Prostate gland (tissue), 2 donors: ENCODE measurements at places on chromosomes 5 and 9.
A peak's percentile ranks its signal among the peaks of the same experiment; 100 is the strongest.

DNA sequence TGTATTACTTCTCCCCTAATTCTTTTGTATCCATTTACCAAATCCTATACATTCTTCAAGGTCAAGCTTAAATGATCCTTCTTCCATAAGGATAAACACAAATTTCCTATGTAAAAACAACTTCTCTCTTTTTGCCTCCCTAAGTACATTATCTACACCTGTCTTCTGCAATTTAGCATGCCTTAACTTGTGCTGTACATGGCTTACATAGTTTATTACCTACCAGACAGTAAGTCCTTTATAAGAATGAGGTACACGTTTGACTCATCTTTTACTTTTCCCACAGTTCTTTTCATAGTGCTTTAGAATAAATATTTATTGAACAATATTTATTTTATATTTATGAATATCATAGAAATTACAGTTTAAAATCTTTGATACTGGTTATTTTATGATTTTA lies 33.4 kb downstream of the GIN1 start:
- H3K4me3 ChIP-seq = no peak overlapping the region
- H3K27me3 ChIP-seq = no peaks in the 10 kb centered on the region
- DNase-seq = no peak
- H3K36me3 ChIP-seq = peaks cover 4% of the 10 kb centered on the region
- no peaks in the 10 kb centered on the region for H3K4me1 ChIP-seq
- H3K27ac ChIP-seq = no peak overlapping the region

DNA sequence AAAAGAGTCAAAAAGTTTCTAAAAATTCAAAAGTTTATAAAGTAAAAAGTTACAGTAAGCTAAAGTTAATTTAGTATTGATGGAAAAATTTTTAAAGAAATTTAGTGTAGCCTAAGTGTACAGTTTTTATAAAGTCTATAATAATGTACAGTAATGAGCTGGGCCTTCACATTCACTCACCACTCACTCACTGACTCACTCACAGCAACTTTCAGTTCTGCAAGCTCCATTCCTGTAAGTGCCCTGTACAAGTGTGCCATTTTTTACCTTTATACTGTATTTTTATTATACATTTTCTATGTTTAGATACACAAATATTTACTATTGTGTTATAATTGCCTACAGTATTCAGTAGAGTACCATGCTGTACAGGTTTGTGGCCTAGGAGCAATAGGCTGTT lies 239.5 kb upstream of the MAP3K1 start:
- H3K27me3 ChIP-seq = no peaks in the 10 kb centered on the region
- H3K27ac ChIP-seq = no peak overlapping the region
- H3K4me1 ChIP-seq = no peaks in the 10 kb centered on the region
- no peaks in the 10 kb centered on the region for H3K36me3 ChIP-seq
- no peak for DNase-seq

GRCh38 chr9:3567988-3568387 lies 42.2 kb upstream of the RFX3 start:
- H3K27me3 ChIP-seq = no peaks in the 10 kb centered on the region
- no peaks in the 10 kb centered on the region for H3K4me1 ChIP-seq
- DNase-seq = no peak
- H3K4me3 ChIP-seq = no peak overlapping the region

GRCh38 chr5:171773106-171773505 lies 12.5 kb upstream of the SMIM23 start:
- no peak overlapping the region for H3K4me3 ChIP-seq
- H3K27me3 ChIP-seq = no peaks in the 10 kb centered on the region
- no peaks in the 10 kb centered on the region for H3K36me3 ChIP-seq
- H3K27ac ChIP-seq = no peak overlapping the region
- no peaks in the 10 kb centered on the region for H3K4me1 ChIP-seq

- no peaks in the 10 kb centered on the region for H3K27me3 ChIP-seq
- DNase-seq = no peak
- no peak overlapping the region for H3K27ac ChIP-seq
- H3K36me3 ChIP-seq = no peaks in the 10 kb centered on the region
- H3K4me1 ChIP-seq = no peaks in the 10 kb centered on the region
Observed at GRCh38 chr5:172156541-172156994, 31.5 kb downstream of the STK10 start.

DNA sequence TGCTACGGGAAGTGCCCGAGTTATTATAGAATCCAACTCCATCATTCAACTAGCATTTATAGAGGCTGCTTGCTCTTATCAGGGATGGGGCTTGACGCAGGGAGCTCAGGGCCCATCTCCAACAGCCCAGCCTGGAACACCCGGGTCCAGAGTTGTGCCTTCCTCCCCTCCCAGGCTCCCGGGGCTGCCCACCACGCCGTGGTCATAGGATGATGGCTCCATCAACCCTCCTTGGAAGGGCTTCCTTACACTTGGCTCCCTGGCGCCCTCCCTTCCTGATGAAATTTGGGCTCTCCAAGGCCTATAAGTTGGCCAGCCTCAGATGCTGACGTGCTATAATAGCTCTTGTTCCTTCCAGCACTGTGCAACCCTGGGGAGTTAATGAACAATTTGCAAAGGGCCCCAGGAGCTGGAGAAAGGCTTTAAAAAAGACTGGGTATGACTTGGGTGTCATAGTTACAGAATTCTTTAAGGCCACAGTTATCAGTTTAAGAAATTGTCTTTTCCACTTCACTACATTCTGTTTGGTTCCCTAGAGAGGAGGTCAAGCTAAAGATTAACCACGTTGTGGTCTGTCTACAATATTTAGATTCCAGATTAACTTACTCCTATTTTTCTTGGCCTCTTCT lies 42.5 kb upstream of the GADD45G start:
- H3K27ac ChIP-seq = no peak overlapping the region
- DNase-seq = no peak
- no peaks in the 10 kb centered on the region for H3K36me3 ChIP-seq
- H3K27me3 ChIP-seq = no peaks in the 10 kb centered on the region

DNA sequence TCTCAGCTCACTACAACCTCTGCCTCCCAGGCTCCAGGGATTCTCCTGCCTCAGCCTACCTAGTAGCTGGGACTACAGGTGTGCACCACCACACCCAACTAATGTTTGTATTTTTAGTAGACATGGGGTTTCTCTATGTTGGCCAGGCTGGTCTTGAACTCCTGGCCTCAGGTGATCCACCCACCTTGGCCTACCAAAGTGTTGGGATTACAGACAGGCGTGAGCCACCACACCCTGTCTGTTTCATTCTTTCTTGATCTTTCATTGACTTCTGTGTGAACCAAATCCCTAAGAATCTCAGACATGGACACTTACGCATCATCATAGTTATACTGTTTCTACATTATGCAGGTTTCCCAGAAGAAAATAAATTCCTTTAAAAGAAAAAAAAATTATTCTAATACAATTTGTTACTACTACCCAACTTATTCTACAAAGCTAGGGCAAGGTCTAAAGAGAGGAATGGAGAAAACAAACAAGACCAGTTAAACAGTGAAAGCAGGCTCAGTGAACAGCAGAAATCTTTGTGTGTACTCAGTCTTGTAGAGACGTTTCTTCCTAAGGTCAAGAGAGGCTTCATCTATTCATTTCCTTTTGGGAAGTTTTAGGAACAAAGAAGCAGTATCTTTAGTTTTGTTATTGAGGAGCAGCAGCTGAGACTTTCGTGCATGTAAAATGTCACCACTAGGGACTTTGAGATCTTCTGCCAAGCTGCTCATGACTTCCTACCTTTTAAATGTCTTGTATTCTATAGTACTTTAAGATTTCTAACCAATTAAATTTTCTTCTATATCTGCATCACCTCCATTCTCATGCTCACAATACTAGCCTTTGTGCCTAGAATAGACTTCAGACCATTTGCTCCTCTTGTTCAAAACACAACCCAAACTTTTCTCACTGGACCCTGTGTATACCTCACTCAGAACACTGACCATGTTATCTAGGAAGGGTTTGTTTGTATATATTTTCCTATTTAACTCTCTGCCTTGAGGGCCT lies 5.6 kb upstream of the HMGCR start:
- H3K4me3 ChIP-seq = no peak overlapping the region
- H3K27ac ChIP-seq = no peak overlapping the region
- H3K4me1 ChIP-seq = no peaks in the 10 kb centered on the region
- no peaks in the 10 kb centered on the region for H3K36me3 ChIP-seq
- no peaks in the 10 kb centered on the region for H3K27me3 ChIP-seq

DNA sequence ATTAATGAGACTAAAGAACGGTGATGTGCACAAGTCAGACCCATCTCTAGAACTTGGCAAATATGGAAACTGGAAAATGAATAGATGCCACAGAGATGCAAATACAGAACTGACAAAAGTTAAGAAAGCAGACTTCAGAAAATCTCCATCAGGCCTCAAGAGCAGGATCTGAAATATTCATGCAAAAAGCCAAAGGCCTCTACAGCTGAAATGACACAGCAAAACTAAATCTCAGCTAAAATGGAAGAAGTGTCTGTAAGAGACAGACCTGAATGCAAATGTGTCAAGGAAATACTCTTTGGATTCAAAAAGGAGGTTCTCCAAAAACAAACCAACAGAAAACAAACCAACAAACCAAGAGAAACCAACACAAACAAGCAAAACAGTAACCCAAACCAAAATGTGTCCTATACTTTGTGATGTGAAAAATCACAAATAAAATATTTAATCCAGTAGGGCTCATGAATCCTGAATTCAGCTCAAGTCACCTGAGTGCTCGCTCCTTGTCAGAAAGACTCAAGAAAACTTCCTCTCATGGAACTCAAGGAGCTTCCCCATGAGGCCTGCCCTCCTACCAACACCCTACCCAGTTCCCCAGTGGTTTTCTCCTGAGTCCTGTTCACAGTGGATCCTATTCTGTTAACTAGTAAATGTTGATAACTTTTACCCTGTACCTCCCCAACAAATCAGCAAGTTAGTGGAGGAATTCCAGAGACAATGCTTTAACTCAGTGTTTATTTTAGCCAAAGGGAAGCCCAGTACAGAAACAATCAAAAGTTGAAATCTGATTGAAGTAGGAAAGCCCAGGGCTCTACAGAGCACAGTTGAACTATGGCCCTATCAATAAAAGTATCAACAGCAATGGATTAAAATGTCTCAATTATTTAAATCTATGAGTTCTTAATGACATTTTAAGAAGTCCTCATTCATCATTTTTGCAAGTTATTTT lies 14.6 kb downstream of the MRPS27 start:
- H3K27ac ChIP-seq = peak overlapping the region; percentile 5
- H3K27me3 ChIP-seq = no peaks in the 10 kb centered on the region
- no peak overlapping the region for H3K4me3 ChIP-seq
- no peaks in the 10 kb centered on the region for H3K4me1 ChIP-seq
- H3K36me3 ChIP-seq = no peaks in the 10 kb centered on the region

DNA sequence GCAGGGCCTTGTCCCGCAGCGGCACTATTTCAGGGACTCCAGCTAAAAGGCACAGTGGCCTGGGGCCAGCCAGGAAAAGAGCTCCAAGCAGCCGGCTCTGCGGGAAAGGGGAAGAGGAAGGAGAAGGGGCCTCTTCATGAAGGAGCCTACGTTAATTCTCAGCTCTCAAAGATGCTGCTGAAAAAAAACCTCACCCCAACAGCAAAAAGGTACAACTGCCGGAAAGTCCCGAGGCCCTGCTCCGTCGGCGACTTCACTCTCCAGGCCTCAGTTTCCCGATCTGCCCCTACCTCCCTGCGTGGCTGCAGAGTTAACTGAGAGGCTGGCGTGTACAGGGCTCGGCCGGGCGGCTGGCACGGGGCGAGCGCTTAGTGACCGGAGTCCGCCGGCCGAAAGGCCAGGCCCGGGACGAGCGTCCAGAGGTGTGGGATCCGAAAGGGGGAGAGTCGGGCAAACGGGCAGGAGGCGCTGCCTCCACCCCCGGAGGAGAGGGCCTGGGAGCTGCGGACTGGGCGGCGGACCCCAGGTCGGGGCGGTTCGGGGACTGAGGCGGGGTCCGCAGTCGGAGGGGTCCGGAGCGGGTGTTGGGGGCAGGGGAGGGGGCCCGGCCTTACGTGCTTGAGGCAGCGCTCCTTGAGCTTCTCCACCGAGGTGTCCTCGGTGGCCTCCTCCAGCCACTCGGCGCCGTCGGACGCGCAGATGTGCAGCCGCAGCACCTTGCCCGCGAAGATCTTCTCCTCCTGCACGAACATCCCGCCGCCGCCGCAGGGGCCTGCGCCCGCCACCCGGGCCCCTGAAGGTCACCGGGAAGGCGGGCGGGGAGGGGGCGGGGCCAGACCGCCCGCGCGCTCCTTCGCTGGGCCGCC lies 529 bp downstream of the UBAC1 start:
- H3K4me1 ChIP-seq = peaks cover 3% of the 10 kb centered on the region
- DNase-seq = no peak
- no peaks in the 10 kb centered on the region for H3K27me3 ChIP-seq
- H3K27ac ChIP-seq = peak overlapping the region; percentile 87
- peak overlapping the region; percentile 97 for H3K4me3 ChIP-seq

DNA sequence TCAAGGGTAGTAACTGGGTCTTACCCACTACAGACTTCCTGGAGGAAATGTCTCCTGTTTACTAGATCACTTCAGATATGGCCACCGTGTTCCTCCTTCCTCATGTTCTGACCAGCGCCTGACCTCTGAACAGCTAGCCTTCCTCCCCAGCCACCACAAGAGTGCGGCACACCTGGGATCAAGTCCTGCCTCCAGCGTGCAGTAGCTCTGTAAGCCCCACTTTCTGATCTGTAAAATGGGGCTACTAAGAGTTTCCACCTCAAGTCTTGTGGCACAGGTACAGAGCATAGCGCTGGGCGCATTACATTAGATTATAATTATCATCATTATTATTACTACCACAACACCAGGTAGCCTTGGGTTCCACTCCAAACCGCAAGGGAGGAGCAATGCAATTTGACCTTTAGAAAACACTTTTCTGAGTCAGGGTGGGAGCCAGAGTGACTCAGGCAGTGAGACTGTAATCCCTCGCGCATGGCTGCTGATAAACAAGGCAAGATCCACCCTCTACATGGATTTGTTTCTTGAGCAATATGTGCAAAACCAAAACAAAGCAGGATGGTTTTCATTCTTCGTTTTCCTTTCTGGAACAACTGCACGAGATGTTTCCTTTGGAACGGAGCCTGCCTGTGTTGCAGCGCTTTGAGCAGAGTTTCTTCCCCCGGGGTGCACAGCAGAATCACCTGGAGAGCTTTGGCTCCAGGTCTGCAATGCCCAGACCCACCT lies 65.0 kb upstream of the ANGPTL2 start:
- peak overlapping the region; percentile 79 for H3K27ac ChIP-seq
- DNase-seq = peak; percentile 83
- H3K27me3 ChIP-seq = no peaks in the 10 kb centered on the region
- no peak overlapping the region for H3K4me3 ChIP-seq

DNA sequence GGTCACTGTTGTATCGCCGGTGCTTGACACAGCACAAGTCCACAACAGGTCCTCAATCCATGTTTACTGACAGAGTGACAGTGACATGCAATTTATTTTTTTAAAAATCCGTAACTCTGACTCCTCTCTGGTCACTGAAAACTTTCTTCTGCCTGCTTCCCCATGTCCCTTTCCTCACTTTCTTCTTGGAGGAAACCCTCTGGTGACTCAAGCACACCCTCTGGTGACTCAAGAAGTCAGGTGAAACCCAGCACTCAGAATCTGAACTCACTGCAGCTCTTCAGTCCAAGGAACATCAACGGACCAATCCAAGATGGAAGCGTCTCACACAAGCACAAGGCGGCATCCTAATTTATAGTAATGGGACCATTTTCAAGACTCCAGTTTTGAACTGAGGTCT lies 245.9 kb downstream of the FSTL4 start:
- H3K36me3 ChIP-seq = no peaks in the 10 kb centered on the region
- no peaks in the 10 kb centered on the region for H3K27me3 ChIP-seq
- H3K27ac ChIP-seq = no peak overlapping the region
- no peaks in the 10 kb centered on the region for H3K4me1 ChIP-seq
